ENCODE measurements at places on chromosomes 1 and 21.

DNA sequence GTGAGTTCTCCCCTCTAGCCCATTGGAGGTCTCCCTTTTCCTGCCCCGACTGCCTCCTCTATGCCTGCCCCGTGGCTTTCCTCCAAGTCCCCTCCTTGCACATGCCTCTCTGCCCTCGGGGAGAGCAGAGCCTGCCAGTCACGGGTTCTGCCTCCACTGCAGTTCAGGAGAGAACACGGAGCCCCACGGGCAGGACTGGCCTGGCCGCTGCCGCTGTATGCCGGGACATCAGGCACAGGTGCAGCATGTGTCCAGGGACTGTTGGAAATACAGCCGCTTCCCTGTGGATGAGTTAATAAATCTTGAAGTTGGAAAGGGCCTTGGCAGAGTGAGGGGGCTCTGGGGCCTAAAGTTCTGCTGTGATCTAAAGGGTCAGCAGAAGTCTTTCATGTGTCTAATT lies 676.6 kb downstream of the MATN1 start:
- DNase-seq, result no peak

DNA sequence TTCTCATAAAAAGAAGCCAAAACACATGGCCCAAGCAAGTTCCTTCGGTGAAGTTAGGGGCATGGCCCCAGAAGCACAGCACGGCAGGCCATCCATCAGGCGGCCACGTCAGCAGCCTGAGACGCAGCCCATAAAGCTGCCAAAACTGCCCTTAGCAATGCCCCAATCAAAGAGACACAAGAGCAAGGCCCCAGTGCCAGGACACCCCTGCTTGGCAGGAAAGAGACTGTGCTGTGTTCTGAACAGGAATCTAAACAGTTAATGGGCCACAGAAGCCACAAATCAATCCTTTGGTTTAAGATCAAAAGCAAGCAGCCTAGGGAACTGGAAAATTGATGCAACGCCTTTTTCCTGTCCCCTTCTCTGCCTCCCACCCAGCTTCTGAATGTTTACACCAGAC lies 497.0 kb upstream of the USP24 start:
- DNase-seq, result no peak

DNA sequence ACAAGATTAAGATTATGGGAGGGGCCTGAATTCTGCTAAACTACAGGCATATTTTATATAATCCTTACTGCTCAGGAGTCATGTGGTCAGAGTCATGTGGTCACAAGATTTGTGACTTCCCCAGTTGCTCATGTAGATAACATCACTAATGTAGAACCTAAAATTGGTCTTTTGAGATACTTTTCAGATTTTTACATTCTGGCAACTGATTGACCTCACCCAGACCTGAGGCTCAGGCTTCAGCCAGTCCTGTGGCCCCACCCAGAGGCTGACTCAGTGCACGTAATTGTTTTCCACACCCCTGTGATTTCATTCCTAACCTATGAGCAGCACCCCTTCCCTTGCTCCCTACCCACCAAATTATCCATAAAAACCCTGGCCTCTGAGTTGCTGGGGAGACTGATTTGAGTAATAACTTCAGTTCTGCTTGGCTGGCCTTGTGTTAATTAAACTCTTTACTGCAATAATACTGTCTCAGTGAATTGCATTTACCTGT lies 41.7 kb upstream of the ZNF326 start:
- peak; percentile 92 for DNase-seq

DNA sequence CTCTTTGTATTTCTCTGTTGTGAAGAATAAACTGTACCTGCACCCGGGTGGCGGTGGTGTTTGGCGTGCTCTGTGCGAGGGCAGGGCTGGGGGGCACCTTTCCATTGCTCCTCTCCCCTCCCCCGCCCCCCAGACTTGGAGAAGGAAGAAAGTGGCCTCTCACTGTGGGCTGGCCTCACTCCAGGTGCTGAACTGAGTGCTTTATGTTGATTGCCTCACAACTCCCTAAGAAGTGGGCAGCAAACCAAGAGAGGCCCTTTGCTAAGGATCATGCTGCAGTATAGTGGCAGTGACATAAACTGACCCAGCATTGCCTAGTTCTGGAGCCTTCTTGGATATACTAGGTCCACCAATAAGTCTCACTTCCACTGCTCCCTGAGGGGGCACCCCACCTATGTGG lies 20.2 kb downstream of the A3GALT2 start:
- no peak for DNase-seq

DNA sequence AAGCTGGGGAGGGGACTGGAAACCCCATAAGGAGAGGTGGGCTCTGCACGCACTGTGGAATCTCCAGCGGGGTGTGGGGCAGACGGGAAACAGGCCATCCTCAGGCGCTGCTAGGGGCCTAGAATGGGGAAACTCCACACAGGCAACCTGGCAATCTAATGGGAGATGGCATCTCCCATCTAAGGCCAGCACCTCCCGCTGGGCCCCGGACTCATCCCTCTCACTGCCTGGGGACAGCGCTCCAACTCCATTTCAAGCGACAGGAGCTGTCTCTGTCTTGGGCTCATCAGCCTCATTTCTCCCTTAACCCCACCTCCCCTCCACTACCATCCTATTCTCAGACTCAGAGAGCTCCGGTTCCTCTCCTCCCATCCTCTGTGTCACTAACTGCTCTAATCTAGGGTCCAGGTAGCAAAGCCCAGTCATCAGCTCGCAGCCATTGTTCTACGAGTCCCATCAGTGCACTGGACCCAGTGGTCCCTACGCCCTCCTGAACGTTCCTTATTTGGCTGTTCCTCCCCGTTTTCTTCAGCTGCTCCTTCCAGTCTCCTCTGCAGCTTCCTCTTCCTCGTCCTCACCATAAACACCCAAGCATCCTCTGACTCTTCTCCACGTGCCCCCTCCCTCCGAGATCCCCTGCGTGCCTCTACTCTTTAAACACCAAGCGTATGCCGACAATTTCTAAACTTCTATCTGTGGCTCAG lies 93.4 kb upstream of the CASZ1 start:
- no peak for DNase-seq

- DNase-seq, result no peak
These were observed 133.7 kb downstream of the DMRTA2 start for GRCh38 chr1:50289495-50289894.
